ENCODE measurements at places on chromosomes 1 and 21.

DNA sequence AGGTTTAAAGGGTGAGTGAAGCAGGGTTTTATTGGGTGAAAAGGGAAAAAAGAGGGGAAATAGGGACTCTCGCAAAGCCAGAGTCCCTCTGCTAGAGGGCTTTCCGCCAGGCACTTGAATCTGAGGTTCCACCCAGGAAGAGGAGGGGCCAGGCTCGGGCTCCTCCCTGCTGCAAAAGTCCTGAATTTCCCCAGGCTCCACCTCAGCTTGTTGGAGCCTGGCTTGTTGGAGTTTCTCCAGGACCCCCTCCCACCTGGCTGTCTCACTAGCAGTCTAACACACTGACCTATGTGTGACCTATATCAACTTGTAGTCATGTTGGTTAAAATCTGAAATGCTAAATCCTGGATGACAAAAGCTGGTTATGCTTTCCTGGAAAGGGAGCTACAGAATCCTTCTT, 25.5 kb downstream of the GBP2 start:
- DNase-seq = no peak

DNA sequence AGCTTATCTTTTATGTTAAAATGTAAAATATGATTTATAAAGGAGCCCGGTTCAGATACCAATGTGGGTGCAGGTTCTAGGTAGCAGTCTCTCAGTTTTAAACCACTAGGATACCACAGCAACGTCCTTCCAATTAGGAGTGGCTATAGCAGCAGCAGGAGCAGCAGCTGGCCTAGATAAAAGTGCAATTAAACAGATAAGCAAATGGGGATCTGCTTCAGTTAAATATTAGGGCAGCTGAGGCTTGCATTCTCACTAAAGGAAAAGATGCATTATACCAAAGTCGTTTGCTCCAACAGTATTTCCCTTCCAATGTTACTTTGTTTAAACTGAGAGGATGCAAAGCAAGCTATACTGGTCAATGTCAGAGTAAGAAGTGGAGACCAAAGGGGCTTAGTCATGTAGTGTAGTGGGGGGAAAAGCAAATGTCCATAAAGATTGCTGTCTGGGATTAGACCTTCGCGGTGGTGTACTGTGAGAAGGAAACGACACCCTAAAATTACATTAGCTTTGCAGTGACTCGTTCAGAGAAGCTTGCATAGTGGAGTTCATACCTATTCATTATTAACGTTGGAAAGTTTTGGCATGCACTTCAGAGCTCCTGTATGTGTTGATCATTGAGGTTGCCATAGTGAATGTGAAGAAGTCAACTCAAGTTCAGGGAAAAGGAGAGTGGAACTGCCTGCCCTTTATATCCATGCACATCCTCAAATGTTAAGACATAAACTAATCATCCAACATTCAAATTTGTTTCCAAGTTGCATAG, 272.2 kb downstream of the VAV3 start:
- DNase-seq = peak; percentile 56

DNA sequence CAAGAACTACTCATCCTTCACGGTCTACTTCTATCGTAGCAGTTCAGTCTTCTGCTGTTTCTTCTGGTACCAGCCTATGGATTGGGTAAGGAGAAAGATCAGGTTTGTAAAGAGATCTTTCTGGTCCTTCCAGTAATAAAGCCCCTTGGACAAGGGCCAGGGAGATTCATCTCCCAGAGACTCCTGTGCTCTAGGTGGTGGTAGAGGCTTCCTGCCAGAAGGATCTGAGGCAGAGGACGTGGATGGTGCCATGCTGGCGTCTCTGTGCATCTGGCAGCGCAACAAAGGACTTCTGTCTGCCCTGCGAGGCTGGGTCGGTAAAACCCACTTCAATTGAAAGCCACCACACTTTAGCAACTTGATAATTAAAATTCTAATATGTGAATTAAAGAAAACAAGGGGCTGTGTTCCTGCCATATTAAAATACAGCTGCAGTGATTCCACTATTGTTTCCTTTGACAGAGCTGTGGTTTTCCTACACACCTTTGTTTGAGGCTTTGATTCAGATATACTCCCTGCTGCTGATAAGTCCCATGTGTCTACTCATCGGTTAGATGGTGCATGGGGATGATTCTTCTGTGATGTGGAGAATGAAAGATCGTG, 73.6 kb downstream of the ROR1 start:
- DNase-seq = no peak

- no peak for DNase-seq
Observed at GRCh38 chr1:246690100-246690499, 34.1 kb upstream of the SCCPDH start.

DNA sequence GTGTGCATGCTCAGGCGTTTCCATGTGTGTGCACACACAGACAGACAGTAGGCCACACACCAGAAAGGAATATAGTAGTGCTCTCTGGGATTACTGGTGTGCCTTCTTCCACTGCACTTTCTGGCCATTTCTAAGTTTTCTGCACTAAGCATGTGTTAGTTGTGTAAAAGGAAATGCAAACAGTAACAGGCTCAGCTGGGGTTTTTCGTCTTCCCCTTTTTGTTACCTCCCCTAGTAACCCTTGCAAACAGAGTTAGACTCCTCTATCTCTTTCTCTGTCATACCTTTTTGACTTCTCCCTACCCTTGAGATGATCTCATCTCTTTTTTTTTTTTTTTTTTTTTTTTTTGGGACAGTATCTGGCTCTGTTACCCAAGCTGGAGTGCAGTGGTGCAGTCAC, 196.3 kb downstream of the SDCCAG8 start:
- no peak for DNase-seq

GRCh38 chr1:19393046-19393445, 80.9 kb downstream of the SLC66A1 start:
- no peak for DNase-seq

DNA sequence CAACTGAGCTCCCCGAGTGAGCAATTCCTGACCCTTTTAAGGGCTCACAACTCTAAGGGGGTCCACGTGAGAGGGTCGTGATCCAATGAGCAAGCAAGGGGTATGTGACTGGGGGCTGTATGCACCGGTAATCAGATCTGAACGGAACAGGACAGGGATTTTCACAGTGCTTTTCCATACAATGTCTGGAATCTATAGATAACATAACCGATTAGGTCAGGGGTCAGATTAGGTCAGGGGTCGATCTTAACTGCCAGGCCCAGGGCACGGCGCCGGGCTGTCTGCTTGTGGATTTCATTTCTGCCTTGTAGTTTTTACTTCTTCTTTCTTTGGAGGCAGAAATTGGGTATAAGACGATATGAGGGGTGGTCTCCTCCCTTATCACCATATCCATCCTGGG, 30.7 kb upstream of the OPRD1 start:
- no peak for DNase-seq

GRCh38 chr1:24308365-24309015, 10.7 kb upstream of the GRHL3 start:
- no peak for DNase-seq

- peak; percentile 10 for DNase-seq
Observed at GRCh38 chr21:37944496-37944895, 28.2 kb upstream of the KCNJ6 start.

- no peak for DNase-seq
Observed at GRCh38 chr1:193348769-193349535, 162.5 kb upstream of the B3GALT2 start.

GRCh38 chr1:90716552-90717355, at the start of gene BARHL2:
Gene BARHL2, minus strand, starts transcription at chr1:90717302. Its CDS starts 107 bp downstream, at chr1:90717195.
- DNase-seq = no peak

DNA sequence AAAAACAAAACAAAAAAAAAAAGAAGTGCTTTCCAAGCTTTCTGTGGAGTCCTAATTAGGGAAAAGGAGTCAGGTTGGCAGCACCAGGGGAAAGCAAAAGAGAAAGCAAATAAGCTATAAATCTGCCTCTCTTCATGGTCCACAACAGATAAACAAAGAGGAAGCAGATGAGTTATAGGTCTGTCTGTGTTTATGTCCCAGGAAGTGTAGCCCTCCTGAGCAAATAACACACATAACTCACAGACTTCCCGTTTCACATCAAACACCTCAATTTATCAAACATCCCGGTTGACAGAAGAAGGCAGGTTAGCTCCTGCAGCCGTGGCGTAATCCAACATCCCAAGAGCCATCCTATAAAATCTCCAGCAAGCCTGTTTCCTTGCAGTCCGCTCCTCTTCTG, 5.6 kb upstream of the SLC2A5 start:
- no peak for DNase-seq

GRCh38 chr1:18932879-18933278, 23.6 kb downstream of the IFFO2 start:
- no peak for DNase-seq

DNA sequence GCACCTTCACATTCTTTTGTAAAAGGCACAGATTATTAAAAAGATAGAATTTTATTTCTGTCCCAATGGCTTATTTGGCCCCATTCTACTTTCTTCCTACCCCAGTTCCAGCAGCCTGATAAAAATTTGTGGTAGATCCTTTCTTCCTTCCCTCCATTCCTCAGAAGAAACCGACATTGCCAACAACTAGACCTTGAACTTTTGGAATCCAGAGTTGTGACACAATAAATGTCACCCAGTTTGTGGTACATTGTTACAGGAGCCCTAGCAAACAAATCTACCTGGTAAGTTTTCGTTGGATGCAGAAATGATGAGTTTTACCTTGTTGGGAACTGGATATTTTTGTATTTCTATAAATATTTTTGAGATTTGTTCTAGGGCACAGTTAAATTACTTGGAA, 141.6 kb upstream of the IVNS1ABP start:
- no peak for DNase-seq

GRCh38 chr1:25566176-25566729, 22.8 kb downstream of the LDLRAP1 start:
- DNase-seq = no peak

DNA sequence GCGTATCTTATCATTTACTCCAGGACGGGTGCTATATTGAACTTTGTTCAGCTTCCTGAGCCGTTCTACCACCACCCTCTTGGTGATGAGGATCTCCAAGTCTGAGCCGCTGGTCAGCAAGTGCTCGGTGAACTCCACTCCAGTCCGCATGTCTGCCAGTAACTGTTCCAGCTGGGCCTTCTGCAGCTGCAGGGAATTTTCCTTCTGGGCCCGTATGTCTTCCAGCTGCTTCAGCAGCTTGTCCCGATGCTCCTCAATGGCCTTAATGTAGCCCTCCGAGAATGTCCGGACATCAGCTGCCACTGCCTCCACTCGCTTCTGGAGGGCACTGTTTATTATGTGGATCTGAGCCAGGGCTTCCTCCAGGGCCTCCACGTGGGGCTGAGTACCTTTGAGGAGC, 3.4 kb downstream of the TRIM45 start:
- DNase-seq = no peak

- DNase-seq = no peak
Observed at GRCh38 chr21:35606578-35606977, 453.7 kb downstream of the SETD4 start.

GRCh38 chr1:64877151-64877550, 89.2 kb downstream of the JAK1 start:
- no peak for DNase-seq

DNA sequence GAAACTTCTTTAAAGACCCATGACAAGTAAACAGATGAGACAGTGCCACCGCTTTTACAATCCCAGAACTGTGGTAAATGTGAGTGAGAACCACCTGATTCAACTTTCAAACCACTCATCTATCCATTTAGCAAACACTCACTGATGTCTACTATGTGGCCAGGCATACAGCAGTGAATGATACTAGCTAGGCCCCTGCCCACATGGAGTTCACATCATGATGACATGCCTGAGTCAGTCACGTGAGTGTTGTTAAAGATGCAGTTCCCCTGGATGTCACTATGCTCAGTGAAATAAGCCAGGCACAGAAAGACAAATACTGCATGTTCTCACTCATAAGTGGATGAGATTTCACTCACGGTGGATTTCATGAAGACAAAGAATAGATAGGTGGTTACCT, 28.4 kb downstream of the STX6 start:
- DNase-seq = no peak

DNA sequence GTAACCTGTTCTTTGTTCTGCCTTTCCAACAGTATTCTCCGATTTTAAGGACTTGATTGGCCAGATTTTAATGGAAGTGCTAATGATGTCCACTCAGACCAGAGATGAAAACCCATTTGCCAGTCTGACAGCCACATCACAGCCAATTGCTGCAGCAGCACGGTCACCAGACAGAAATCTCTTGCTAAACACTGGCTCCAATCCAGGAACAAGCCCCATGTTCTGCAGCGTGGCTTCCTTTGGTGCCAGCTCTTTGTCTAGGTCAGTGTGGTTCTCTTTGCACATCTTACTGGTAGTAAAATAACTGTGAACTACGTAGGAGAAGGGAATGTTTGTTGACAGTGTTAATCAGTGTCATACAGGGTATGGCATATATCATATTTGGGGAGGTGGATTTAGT, 72.7 kb downstream of the UBE4B start:
- no peak for DNase-seq

GRCh38 chr1:24921938-24922662, 8.0 kb downstream of the RUNX3 start:
- no peak for DNase-seq

DNA sequence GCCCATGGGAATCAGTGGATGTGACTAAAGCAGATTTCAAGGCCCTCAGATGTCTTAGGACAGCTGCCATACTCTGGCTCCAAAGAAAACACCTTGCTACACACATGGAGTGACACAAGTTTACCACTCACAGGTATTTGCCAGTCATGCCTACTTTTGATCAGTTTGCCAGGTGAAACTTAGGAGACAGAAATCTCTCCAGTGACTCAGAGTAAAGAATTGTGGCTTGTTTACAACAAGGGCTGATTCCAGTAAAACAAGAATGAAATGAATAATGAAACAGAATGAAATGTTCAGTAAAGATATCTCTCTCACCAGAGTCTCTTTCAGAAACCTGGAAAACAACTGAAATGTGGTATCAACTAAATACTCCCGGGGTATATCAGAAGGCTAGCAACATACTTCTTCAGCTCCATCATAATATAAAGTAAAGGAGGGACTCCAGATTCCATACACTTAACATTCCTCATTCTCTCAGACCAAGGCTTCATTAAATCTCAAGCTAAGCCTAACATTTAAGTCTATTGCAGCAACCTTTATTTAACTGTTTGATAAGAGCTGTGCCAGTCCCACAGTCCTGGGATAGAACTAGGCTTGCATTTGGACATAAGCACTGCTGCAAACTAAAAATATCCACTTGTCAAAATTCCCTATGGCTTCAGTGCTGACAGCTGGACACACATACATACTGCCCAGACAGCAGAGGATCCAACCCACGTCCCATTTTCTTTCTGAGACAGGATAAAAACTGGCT, 143.3 kb downstream of the SIPA1L2 start:
- DNase-seq = no peak

GRCh38 chr1:183417772-183418491, at the start of gene NMNAT2:
Gene NMNAT2, minus strand, starts transcription at chr1:183418380. Its CDS starts 113 bp downstream, at chr1:183418267.
- peak; percentile 37 for DNase-seq

- peak; percentile 89 for DNase-seq
Observed at GRCh38 chr21:18157406-18157805, 87.2 kb upstream of the CHODL start.

- no peak for DNase-seq
Observed at GRCh38 chr1:187053876-187054275, 225.1 kb downstream of the PLA2G4A start.

- no peak for DNase-seq
Observed at GRCh38 chr1:178940068-178940765, 69.3 kb upstream of the ANGPTL1 start.

DNA sequence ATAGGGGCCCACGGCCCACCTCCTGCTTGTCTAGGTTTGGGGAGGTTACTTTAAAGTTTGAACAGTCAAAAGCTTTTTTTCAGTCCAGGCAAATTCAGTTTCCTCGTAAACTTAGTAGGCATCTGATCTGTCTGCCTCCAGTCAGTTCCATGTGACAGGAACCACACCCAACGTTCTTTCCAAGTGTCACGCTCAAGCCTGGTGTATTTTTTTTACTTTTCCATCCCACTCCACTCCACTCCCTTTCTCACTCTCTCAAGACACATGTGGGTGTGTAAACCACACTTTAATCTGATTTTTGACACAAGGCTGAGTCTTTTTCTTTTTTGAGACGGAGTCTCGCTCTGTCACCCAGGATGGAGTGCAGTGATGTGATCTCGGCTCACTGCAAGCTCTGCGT, 60.3 kb upstream of the GPR153 start:
- no peak for DNase-seq
